Brain microvascular endothelial cell (primary cell): ENCODE measurements at places on chromosomes 5 and 9.

DNA sequence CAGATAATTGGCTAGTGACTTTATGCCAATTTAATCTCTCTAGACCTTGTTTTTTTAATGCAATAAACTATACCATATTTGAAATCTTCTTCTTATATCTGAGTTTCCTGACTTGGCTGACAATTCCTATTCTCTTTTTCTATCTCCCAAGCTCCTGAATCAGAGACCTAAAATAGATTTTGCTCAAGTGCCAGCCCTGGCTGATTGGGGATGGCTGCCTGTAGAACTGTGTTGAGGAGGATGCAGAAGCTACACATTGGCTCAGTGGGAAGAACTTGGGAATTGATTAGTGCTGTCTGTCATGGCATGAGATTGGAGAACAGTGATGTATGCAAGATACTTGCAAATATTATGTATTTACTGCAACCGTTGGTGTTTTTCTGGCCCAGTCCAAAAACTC, 132.8 kb downstream of the INSYN2B start:
- no peak for DNase-seq

- DNase-seq: peak; percentile 35
Observed at GRCh38 chr9:86202338-86202882, 57.0 kb downstream of the C9orf153 start.

GRCh38 chr9:69186841-69187611, 12.9 kb downstream of the TJP2 start:
- no peak for DNase-seq

DNA sequence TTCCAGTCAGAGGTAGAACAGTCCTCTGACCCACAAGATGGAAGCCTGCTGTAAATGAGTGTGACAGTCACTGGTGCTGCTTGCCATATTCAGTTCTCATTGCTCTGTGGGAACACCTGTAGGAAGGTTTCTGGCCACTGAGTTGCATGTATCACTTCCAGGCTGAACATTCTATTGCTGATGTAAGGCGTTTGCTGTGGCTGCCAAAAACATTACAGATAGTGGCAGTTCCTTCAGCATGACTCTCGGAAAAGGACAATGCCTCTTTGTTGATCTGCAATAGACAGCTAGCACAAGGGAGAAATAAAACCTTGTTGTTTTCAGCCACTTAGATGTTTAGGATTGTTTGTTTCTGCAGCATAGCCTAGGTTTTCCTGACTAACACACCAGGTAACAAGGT, 217.2 kb downstream of the AGTPBP1 start:
- DNase-seq: no peak
